ENCODE measurements at places on chromosomes 4 and X.

DNA sequence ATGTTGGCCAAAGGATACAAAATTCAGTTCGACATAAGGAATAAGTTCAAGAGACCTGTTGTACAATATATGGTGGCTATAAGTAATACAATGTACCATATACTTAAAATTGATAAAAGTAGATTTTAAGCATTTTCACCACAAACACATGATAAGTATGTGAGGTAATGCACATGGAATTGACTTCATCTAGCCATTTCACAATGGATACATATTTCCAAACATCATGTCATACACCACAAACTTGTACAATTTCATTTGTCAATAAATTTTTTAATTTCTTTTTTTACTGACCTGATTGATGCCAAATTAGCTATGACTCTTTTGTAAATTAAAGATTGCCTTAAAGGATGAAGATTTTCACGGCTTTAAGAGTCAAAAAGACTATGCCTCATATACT is 103.1 kb upstream of the VCX2 start:
- no peak for DNase-seq

- peak; percentile 34 for DNase-seq
These were observed 25.5 kb downstream of the HMX1 start for GRCh38 chr4:8846046-8846720.

GRCh38 chr4:141056473-141056872 is 76.8 kb downstream of the RNF150 start:
- no peak for DNase-seq

DNA sequence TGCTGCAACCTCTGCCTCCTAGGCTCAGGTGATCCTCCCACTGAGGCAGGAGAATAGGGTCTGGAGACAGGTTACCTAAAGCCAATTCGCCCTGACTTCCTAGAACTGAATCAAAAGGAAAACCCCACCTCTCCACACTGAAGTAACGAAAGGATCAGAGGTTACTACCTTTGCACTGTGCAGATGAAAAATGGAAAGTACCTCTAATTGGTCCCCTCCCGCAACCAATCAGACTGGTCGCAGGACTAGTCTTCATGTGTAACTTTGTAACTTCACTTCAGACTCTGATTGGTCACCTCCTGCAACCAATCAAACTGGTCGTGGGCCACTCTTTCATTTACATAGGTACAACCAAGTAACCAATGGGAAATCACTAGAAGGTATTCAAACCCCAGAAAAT is 61.1 kb downstream of the ATXN3L start:
- no peak for DNase-seq

- DNase-seq = no peak
These were observed 111.7 kb downstream of the SYNPO2 start for GRCh38 chr4:119000400-119000799.

- DNase-seq = no peak
These were observed 24.4 kb downstream of the ENOX2 start for GRCh38 chrX:130878350-130879341.

GRCh38 chrX:120514236-120514635 is 45.1 kb upstream of the LAMP2 start:
- DNase-seq = no peak

DNA sequence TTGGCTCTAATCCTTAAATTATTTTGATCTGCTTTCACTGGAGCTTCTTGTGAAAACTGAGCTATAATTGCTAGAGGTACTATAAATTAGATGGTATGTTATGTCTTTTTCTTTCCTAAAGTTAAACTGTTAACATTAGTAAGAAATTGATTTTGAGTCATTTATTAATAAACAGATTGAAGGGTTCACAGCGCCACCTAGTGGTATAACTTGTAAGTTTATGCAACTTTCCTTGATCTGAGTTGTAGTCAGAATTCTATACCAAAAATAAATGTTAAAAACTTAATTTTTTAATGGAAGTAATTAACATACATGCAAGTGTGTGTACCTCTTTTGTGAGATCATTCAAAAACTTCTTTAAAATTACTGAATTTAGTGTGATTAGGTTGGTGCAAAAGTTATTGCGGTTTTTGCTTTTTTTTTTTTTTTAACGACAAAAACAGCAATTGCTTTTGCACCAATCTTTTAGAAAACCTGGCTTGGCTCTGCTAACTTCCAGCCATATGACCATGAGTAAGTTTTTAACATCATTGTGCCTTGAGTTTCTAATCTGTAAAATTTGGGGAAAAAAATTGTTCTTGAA is 151.5 kb downstream of the CENPC start:
- peak; percentile 32 for DNase-seq

DNA sequence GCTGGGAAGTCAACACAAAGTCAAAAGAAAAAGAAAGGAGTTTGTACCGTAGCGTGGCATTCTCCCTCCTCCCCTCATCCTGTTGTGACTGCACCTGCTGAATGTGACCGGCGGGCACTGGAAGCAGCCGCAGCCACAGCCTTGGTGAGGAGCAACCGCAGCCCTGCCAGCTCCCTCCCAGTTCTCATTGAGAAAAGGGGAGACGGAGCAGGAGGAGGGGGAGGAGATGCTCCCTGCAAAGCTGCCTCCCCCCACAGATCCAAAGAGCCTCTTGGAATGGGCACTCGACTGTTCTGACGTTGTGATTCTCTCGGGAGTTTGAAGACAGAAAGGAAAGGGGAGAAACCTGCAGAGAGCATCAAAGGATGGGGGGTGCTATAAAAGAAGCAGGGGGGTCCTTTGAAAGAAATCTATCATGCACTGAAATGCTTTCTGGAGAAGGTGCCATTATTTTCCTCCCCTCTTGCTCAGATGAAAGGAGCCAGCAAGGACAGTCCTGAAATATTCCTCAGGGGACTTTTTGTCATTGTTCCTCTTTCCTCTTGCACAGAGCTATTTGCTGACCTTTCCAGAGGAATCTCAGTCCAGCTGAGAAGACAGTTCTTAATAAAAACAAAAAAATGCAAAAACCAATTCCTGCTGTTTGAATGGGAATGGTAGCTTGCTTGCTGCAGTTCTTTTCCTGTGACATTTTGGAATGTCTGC is 429.7 kb downstream of the MAPK10 start:
- DNase-seq = no peak

DNA sequence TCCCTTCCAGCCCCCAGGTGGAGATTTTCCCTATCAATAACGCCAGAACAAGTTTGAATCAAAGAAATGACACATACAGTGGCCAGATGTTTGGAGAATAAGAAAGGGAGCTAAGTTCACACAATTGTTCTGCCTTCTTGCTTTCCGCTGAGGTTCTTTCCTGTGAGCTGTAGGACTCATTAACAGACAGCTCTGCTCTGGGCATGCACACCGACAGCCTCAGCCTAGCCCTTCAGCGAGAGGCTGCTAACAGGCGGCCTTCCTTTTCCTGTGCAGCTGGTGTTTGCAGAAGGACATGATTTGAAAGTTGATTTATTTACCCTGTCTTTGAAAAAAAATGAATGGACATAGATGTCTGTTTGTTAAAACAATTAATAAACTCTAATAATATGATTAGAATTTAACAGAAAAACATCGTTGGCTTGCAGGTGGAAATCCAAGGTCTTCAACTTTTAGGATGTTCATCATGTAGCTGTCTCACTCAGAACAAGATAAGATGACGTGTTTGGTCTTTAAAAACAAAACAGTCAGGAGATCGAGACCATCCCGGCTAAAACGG is 183.3 kb downstream of the KDR start:
- peak; percentile 47 for DNase-seq

Measured in naive thymus-derived CD8-positive, alpha-beta T cell (primary cell).